Fibroblast of skin of scalp (primary cell): ENCODE measurements at places on chromosomes 5 and 9.

GRCh38 chr5:73160239-73160671 lies 12.7 kb upstream of the TMEM174 start:
- DNase-seq: no peak

DNA sequence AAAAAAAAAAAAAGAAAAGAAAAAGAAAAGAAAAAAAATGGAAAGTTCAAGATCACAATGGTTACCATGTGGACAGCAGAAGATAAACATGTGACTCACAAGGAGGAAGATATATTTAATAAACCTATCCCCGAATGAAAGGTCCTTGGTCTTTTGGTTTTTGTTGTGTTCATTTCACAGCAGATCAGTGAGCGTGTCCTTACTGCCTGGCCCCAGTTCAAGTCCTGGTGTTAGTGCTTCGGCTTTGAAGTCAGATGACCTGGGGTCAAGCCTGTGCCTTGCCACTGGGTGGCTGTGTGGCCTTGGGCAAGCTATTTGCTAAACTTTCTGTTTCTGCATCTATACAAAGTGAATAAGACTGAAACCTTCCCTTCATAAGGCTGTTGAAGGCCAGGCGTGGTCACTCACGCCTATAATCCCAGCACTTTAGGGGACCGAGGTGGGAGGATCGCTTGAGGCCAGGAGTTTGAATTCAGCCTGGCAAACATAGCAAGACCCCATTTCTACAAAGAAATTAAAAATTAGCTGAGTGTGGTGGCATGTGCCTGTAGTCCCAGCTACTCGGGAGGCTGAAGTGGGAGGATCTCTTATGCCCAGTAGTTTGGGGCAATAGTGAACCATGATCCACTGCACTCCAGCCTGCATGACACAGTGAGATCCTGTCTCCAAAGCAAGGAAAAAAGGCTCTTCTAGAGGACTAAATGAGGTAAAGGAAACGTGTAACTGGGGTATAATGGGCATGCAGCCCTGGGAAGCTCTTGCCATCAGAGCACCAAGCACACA lies 94.5 kb upstream of the SPATA31D4 start:
- DNase-seq: no peak

DNA sequence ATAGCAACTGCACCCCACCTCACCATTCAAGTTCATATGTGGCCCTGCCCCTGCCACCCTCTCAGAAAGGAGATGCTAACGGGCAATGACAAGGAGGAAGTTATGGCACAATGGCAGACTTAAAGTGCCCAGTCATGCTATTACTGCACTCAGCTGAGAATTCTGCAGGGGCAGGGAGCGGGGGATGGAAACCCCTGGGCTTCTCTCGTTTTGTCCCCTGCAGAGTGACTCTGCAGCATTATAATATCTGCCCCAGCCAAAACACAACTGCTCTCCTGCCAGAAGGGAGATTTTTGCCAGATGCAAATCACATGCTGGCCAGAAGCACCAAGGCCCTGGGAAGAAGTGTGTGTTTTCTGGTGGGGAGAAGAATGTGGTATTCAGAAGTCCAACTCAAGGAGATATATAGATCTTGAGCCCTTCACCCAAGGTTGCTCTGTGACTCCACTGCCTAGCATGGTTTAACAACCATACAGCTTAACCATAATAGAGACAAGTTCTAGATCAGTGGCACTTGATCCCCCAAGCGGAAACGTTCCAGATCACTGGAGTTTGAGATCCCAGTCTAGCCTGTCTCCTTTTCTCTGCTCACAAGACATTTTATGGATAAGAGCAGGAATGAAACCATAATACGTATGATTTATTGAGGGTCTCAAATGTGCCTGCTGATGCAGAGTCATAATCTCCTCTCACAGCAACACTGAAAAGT lies 207.0 kb upstream of the MAP3K1 start:
- DNase-seq: peak; percentile 86

- DNase-seq: peak; percentile 80
Measured at GRCh38 chr5:138981131-138981530, 106.0 kb upstream of the LRRTM2 start.

- DNase-seq: no peak
Measured at GRCh38 chr9:107838766-107839165, 349.2 kb upstream of the KLF4 start.

DNA sequence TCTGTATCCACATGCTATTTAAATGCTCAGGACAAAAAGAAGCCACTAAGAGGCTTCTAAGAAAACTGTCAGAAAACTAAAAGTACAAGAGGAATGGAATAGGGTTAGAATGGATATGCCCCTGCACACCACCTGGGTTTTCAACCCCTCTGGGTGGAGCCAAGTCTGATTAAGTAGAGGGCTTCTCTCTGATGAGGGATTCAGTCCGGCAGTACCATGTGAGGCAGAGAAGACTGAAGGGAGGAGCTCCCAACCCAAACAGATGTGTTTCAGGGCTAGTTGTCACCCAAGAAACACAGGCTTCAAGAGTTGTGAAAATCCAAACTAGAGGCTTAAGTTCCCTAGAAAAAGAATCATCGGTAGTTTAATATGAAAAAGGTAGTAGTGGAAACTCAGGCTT lies 12.5 kb downstream of the NREP start:
- no peak for DNase-seq

DNA sequence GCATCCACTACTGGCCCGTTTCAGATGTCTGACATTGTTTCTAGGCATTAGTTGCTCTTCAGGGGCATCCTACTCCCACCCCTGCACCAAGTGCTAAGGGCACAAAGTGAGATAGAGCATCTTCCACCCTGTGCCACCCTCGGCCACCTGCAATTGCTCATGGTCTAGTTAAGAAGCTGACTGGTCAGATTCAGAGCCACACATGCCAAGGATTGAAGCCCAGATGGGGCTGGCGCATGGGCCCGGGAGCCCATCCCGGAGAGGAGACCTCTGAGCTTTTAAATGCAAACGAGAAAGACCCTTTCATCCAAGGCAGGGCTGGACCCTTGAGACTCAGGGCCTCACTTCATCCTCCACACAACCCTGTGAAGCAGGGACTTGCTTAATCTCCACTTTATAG lies 28.5 kb downstream of the HRH2 start:
- no peak for DNase-seq

- no peak for DNase-seq
Measured at GRCh38 chr5:156387391-156387790, 60.4 kb downstream of the SGCD start.

- no peak for DNase-seq
Measured at GRCh38 chr9:112817860-112818203, 67.3 kb downstream of the SNX30 start.

GRCh38 chr5:42858687-42859086 lies 47.0 kb upstream of the SELENOP start:
- DNase-seq: no peak

GRCh38 chr9:70020991-70021571 lies 22.6 kb upstream of the MAMDC2 start:
- peak; percentile 88 for DNase-seq

- DNase-seq: peak; percentile 100
Measured at GRCh38 chr5:136018814-136019783, 9.7 kb upstream of the TGFBI start.

- DNase-seq: no peak
Measured at GRCh38 chr5:133497608-133498348, 114.6 kb downstream of the FSTL4 start.

DNA sequence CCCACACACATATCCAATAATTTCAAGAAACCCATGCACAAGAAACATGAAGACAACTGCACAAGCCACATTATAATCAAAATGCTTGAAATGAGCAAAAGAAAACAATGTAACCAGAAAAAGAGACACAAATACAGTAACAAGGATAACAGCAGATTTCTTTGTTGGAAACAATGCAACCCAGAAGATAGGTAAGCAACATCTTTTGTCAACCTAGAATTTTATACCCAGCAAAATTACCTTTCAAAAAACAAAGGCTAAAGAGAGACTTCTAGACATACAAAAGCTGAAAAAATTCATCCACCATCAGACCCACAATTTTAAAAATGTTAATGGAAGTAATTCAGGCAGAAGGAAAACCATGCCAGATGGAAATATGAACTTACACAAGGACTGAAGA lies 5.0 kb upstream of the COL23A1 start:
- no peak for DNase-seq

GRCh38 chr5:59694411-59694810 lies 199.1 kb downstream of the PDE4D start:
- DNase-seq: no peak

DNA sequence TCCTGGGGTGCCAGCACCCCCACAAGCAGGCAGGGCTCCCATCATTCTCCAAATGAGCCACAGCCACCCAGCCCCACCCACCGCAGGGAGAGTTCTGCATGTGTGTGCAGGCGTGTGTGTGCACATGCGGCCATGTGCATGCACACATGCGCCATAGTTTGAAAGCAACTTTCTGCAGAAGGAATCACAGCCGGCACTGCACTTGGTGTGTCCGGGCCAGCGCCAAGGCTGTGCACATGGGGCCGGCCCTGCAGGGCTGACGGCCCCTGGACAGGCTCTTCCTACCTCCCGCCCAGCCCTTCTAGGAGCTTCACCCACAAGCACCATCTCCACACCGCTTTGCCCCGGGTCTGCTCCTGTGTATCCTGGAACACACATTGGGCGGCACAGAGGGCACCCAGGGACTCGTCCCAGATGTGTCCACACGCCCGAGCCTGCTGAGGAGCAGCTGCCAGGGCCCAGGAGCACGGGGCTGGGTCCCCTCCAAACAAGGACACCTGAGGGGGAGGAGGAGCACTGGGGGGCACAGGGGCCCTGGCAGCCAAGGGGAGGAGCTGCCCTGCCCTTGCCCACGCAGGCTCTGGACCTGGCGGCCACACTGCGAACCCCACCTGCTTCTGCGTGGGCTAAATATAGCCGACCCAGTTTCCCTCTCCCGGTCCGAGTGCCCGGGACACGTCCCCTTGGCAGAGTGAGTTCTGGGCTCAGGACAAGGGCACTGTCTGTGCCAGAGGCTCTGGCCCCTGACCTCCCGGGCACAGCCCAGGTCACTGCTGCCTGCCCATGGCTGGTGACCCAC lies 19.1 kb downstream of the TPPP start:
- DNase-seq: no peak

DNA sequence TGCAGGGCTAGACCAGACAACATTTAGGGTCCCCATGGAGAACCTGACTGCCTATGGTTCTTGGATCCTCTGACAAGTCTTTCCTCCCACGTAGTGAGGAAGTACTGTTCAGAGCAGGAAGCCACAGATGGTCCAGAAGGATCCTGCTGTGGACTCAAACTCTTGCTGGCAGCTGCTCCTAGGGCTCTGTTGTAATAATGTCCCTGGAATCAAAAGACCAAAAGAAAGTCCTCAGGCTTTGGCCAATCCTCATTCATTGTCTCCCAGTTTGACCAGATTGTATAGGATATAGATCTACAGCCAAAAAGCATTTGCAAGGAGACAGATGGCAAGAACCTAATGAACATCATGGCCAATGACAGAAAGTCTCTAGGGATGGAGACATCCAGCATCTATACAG lies 53.9 kb downstream of the SEMA6A start:
- no peak for DNase-seq

DNA sequence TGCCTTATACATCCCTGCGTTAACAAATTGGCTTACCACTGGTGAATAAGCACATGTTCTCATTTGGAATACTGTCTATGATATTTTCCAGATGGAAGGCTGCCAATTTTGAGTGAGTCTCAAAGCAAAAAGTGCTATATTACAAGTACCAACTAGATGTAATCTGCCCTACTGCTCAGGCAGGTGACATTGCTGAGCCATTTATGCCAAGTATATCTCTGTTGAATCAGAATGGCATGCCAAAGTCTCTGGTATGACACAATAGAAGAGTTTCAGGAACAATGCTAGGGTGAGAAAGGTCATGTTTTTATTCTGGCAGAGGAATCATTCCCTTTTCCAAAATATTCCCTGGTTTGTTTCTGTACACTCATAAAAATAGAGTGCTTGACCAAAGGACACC lies 356.5 kb downstream of the CDH9 start:
- no peak for DNase-seq

GRCh38 chr5:10832987-10833386 lies 72.0 kb upstream of the DAP start:
- DNase-seq: no peak

- DNase-seq: no peak
Measured at GRCh38 chr9:104833696-104834095, 69.8 kb downstream of the NIPSNAP3B start.

DNA sequence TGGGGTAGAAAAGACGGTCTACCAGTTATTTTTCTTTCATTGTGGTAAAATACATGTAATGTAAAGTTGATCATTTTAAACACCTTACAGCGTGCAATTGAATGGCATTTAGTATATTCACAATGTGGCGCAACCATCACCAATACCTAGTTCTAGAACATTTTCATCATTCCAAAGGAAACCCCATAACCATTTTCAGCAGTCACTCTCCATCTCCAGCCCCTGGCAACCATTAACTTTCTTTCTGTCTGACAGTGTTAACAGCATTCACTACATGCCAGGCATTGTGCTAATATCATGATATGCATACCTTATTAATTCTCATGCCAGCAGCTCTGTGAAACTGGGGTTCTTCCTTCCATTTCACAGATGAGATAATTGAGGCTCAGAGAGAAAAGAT lies 32.0 kb downstream of the PTGS1 start:
- DNase-seq: peak; percentile 50

GRCh38 chr5:99004960-99005359 lies 76.2 kb upstream of the CHD1 start:
- DNase-seq: no peak

GRCh38 chr9:20753761-20754160 lies 69.7 kb downstream of the FOCAD start:
- peak; percentile 10 for DNase-seq

DNA sequence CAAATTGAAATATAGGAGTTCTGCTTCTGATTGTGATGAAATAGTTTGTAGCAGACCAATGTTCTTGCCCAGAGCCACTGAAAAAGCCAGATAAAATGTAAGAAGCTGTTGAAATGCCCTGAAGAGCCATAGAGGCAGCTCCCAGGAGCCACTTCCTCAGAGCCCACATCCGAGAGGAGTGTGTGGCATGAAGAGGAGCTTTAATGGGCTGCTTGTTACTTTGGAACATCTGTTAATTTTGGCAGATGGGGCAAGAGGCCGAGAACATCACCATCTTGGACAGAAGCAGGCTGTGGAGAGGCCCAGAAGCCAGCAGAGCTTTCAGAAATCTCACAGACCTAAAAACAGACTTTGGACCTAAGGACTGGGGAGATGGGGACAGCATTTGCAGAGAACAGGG lies 370.8 kb downstream of the GADD45G start:
- no peak for DNase-seq

GRCh38 chr9:38434853-38435252 lies 10.6 kb upstream of the IGFBPL1 start:
- DNase-seq: peak; percentile 41

DNA sequence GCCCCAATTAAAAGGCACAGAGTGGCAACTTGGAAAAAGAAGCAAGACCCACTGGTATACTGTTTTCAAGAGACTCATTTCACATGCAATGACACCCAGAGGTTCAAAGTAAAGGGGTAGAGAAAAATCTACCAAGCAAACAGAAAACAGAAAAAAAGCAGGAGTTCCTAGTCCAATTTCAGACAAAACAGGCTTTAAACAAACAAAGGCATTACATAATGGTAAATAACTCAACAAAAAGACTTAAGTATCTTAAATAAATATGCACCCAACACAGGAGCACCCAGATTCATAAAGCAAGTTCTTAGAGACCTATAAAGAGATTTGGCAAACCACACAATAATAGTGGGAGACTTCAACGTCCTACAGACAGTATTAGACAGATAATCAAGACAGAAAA lies 215.8 kb downstream of the SLCO4C1 start:
- DNase-seq: no peak
